ENCODE measurements at places on chromosomes 1 and 21.

DNA sequence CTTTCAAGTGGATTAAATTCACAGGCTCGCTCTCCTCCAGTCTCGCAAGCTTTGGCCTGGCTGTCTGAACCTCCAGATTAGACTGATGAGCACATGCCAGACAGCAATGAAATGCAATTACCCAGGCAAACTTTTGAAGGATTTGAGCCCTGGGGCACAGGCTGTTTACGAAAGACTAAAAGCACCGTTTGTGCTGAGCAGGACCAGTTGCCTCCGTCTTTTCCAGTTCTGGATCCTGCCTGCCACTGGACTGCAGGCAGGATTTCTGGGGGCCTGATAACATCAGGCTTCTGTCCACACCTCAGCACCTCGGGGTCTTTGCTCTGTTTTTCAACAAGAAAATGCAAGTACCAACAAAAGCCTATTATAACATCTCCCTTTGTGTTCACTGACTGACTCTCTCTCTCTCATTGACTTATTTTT lies 145.7 kb downstream of the CLIC6 start:
- no peak for DNase-seq

- no peak for DNase-seq
Observed at GRCh38 chr1:151570819-151571218, 30.7 kb downstream of the TUFT1 start.

- no peak for DNase-seq
Observed at GRCh38 chr1:11851180-11851579, 3.6 kb upstream of the NPPA start.

DNA sequence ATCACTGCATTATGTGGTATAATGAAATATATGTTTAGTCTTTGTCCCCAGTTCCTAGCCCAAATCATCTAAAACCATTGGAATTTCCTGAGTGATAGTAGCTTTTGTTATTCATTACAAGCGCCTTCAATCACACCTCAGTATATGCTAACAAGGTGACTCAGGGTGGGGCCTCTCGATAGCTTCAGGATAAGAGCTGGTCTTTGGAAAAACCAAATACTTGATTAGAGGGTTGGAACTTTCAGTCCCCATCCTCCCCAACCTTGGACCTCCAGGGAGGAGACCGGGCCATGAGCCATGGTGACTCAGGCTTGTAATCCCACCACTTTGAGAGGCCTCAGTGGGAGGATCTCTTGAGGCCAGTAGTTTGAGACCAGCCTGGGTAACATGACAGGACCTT lies 5.1 kb upstream of the BRDT start:
- no peak for DNase-seq

DNA sequence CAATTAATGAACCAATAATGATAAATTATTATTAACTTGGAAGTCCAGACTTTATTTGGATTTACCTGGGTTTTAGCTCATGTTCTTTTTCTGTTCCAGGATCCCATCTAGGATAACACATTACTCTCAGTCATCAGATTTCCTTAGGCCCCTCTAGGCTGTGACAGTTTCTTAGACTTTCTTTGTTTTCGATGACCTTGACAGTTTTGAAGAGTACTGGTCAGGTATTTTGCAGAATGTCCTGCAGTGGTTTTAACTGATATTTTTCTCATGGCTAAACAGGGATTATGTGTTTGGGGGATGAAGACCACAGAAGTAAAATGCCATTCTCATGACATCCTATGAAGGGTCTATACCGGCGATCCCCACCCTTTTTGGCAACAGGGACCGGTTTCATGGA lies 144.0 kb downstream of the NAV1 start:
- no peak for DNase-seq

GRCh38 chr1:39886757-39887231 lies 3.5 kb upstream of the TRIT1 start:
- no peak for DNase-seq

DNA sequence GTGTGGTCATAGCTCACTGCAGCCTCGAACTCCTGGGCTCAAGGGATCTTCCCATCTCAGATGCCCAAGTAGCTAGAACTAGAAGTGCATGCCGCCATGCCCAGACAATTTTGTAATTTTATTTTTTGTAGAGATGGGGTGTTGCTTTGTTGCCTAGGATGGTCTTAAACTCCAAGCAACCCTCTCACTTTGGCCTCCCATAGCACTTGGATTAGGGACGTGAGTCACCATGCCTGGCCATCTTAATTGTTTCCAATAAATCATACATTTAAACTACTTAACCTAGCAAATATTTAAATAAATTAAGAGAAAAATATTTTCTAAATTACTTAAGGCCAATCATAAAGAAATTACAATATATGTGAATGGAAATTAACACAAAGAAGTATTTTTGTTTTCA lies 35.1 kb upstream of the ADGRL4 start:
- no peak for DNase-seq

DNA sequence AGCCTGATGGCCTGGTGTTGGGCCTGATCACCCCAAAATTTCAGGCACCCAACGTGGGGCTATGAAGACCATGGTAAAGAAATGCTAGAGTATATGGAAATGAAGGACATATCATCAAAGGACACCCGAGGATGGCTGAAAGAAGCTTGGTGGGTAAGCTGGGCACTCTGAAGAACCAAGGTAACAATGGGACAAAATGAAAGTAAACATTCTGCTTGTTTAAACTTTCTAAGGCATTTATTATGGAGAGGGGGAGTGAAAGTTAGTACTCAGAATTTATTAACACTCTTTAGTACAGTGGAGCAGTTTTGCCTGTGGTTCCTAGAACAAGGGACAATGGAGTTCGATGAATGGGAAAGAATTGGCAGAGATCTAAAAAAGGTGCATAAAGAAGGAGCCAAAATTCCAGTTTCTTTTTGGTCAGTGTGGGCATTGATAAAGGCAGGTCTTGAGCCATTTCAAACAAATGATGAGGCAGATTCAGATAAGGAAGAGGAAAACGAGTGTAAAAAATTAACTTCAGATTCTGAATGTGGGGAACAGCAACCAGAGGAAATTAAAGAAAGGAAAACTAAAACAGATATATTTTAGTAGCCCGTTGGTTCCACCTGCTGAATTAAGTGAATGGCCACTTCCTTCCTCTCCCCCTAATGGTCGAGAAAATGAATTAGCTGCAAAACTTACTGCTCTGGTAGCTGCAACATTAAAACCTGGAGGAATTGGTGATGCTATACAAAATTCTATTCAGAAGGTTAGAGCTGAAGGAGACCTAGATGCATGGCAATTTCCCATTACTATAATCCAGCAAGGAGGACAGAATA lies 8.4 kb upstream of the PM20D1 start:
- no peak for DNase-seq

GRCh38 chr1:91552091-91552490 lies 51.4 kb downstream of the CDC7 start:
- DNase-seq, result no peak

DNA sequence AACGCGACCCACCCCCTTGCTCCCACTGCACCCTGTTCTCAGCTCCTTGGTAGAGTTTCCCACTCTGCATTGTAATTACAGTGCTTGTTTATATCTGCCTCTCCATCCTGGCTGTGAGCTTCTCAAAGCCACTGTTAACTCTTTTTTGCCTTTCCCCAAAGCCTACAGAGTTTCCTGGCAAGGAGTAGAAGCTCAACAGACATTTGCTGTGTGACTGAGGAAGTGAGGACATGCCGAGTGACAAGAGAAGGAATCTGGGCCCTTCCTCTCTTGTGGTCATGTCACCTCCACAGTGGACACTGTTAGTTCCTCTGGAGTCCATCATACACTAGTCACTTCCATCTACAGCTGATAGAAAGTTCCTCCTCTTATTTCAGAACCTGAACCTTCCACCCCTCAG lies 6.1 kb upstream of the IGSF8 start:
- DNase-seq, result no peak

- no peak for DNase-seq
Observed at GRCh38 chr1:165073185-165074007, 283.1 kb downstream of the LMX1A start.
